ENCODE measurements at places on chromosomes 3 and 15.

DNA sequence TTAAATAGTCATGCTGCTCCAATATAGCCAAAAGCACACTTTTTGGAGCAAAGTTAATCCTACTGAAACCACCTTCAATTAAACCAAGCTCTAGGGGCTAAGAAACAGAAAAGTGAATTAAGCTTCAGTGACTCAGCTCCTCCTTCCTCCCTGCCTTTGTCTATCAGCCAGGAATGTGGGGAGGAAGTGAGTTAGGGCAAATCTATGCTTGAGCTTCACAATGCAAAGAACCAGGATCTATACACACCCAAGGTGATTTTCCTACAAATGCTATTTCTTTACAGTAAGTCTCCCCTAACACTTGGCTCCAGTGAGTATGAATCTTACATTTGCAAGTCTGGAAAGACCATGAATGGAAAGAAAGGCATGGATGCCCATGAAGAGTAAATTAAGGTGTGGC is 212.1 kb downstream of the P3H2 start:
- DNase-seq: no peak

DNA sequence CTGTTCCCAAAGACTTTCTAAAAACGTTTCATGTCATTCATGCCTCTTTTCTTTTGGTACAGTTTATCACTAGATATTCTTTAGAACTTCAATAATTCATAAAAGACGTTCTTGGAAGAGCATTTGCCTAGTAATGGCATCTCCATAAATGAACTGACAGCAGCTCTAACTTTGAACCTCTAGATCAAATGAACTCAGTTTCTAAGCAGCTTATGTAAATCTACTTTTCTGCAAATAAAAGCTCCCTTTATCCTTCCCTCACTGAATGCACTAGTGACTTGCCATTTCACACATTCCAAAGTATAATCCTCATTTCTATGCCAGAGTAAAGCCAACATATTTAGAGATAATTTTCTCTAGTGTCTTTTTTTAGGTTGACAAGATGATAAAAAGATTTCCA is 85.2 kb downstream of the ZMAT3 start:
- no peak for DNase-seq

DNA sequence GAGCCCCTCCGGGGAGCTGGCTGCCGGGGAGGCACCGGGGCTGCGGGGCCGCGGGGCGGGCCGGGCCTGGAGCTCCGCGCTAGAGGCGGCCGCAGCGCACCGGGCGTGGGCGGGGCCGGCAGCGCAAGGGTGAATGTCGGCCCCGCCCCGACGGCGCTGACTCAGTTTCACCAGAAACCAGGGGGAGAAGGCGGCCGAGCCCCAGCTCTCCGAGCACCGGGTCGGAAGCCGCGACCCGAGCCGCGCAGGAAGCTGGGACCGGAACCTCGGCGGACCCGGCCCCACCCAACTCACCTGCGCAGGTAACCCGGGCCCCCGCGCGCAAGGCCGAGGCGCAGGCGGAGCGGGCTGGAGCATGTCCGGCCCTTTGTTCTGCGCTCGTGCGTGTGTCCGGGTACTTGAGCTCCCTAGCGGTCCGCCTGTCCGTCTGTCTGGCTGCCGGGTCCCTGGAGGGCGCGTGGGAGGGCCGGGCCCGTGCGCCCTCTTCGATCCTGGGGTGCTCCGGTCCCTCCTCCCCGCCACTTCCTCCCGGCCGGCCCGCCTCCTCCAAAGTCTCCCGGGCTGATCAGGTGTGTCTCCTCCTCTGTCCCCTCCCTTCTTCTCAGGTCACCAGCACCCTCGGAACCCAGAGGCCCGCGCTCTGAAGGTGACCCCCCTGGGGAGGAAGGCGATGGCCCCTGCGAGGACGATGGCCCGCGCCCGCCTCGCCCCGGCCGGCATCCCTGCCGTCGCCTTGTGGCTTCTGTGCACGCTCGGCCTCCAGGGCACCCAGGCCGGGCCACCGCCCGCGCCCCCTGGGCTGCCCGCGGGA is at the start of gene SPINT1:
TSS of gene SPINT1 (plus strand) at position 164 of the 811 bp plus-strand sequence. CDS start at position 671, 507 bp downstream.
- peak; percentile 88 for DNase-seq

DNA sequence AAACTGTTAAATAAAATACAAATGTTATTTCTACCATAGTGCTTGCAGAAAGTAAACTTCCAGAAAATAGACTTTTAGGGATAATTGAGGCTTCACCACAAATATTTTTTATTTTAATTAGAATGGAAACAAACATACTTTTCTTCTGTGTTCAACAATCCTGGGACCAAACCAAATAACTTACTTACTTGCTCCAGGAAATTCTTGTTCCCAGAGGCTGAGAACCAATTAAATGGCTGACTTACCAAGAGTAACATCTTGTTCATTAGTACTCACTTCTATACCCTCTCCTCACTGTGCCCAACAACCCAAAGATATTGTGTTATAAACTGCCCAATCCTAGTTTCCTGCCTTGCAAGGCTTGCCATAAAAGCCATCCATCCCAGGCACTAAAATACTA is 172.2 kb upstream of the PFN2 start:
- no peak for DNase-seq

DNA sequence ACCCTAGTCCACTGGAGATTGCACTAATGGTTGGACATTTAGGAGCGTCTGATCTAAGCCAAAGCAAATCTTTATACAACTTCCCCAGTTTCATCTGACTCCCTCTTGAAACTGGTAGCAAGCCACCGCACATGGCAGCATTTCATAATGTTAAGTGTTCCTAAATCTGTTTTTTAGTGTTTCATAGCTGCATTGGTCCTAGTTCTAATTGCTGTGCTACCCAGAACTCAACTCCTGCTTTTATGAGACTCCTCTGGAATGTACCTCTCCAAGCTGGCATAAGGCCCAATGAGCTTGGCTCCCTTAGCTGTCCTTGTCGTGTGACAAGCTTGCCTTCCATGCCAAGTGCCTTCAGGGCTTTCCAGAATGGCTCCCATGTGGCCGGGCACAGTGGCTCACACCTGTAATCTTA is 65.3 kb upstream of the FLNB start:
- no peak for DNase-seq

DNA sequence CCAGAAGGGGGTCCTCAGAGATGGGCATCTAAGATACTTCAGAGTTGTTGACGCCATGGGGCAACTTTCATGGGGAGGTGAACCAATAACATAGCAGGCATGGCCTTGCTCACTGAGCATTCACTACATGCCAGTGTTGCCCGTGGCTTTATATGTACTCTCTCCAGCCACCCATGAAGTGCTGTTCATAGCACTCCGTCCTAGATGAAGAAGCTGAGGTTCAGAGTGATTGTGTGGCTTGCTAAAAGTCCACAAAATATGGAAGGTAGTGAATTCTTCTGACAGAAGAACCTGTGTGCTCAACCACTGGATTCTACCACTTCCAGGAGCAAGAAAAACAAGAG is 9.8 kb upstream of the SEMA4B start:
- no peak for DNase-seq

DNA sequence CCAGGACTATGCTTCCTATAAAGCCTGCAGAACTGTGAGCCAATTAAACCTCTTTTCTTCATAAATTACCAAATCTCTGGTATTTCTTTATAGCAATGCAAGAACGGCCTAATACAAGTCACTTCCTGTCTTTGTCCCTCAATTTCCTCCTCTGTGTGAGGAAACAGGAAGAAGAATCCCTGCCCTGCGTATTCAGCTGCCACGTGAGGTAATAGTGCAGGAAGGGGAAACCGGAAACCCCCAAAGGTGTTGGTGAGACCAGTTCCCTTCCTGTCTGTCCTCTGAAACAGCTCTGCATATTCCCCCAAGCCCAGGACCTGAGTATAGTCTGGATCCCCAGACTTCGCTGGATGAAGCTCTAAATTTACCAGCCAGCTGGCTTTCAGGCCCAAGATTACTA is 18.1 kb upstream of the PTPN23 start:
- DNase-seq: no peak

GRCh38 chr3:15769256-15769915 is 28.4 kb downstream of the ANKRD28 start:
- DNase-seq: no peak

- peak; percentile 76 for DNase-seq
Observed at GRCh38 chr3:186261638-186262037, 100.4 kb downstream of the DGKG start.

DNA sequence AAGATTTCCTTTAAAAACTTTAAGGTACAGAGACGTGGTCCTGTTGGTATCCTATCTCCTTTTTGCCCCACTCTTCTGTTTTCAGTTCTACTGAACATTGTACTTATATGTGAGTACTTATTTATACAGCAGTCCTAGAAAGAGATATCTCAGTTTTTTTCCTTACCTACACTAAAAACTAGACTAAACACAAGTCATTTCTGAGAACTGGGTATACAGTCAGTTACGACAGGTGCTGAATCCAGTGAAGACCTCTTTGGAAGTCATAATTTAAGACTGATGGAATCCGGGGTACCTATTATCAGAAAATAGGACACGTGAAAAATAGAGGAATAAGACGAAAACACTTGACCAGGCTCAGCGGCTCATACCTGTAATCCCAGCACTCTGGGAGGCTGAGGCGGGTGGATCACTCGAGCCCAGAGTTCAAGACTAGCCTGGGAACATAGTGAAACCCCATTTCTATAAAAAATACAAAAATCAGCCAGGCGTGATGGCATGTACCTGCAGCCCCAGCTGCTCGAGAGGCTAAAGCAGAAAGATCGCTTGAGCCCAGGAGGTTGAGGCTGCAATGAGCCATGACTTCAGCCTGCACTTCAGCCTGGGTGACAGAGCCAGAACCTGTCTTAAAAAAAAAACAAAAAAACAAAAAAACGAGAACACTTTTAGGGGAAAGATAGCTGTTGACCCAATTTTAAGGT is 76.3 kb downstream of the KLHL25 start:
- no peak for DNase-seq

GRCh38 chr3:179760944-179761343 is 108.1 kb downstream of the USP13 start:
- no peak for DNase-seq

All from H7 (cell line).